Stimulated activated memory B cell treated with anti-CD40 and anti-IgM and Interleukin-4, amounts not matched to agents 10 μg/mL and 1 μg/mL and 100 μg/mL, for 72 hours (primary cell): ENCODE measurements at places on chromosomes 3 and 15.

DNA sequence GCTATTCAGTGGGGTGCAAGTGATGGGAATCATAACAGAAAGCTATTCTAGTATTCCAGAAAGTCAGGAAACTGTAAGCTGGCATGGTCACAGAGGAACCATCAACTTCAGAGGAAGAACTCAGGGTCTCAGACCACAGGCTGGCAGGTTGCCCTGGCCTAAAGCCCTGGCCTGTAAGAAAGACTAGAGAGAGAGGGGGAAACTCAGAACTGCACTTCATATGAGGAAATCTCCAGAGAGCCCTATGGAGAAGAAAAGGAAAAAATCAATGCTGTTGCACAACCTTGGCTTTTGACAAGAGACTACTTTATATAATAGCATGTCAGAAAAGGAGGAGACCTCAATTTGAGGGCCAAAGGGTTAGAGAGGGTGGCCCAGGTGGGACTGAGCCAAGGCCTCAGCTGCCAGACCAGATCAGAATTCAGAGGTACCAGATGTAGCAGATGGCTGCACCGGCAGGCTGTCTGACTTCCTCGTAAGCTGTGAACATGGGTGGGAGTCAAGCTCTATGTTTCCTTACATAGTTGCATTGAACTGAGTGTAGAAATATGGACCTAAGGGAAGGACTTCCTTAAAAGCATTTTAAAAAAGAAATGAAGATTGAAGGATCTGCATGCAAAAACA lies 333.8 kb downstream of the PDCD6IP start:
- ATAC-seq: no peak

GRCh38 chr15:45670511-45670910 lies 35.7 kb downstream of the SQOR start:
- ATAC-seq: no peak

GRCh38 chr3:16309558-16309957 lies 44.5 kb downstream of the OXNAD1 start:
- ATAC-seq: peak; percentile 87

DNA sequence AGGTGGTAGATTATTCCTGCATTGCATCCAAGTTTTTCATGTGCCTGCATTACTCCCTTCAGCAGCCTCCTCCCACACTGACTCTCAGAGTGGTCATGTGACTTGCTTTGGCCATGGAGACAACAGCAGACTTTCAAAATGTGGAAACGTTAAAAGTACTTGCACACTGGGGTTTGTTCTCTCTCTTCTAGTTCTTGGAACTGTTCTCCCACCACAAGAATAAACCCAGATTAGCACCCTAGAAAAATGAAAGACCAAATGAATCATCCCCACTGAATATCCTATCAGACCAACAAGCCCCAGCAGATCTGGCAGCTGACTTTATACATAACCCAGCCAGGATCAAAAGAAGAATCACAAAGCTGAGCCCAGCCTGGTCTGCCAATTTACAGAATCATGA lies 398.5 kb downstream of the VPS13C start:
- ATAC-seq: no peak

DNA sequence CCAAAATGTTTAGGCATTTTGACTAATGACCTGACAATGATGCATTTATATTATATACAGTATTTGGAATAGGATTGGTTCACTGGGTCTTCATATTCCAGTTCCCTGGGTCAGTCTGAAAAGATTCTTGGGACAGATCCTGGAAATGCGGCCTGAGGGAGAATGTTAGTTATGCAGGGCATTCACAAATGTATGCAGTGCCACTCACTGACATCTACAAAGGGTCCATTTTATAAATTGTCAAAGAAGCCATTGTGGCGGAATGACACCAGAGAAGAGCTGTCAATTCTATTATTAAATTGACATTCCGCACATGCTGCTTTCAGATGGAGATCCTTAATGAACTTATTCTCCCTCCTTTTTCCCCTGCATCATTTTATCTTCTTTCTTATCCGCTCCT lies 176.6 kb downstream of the VGLL3 start:
- ATAC-seq: no peak

GRCh38 chr3:138125548-138126221 lies 6.5 kb downstream of the A4GNT start:
- ATAC-seq: no peak

DNA sequence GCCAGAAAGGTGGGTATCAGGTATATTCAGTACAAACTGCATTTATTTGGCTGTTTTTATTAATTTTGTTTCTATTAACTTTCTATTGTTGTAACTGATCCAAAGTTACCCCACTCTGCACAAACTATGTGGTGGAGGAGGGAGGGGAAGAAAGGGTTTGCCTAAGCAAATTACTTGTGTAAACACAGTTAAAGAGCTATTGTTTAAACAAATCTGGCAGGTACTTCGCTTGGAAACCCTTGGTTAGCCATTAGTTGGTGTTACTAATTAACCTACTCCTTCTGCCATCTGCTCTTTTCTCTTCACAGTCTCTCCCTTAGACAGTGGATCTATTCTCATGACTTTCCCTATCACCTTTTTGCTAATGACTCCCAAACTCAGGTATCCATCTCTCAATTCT lies 328.4 kb upstream of the NECTIN3 start:
- ATAC-seq: no peak

DNA sequence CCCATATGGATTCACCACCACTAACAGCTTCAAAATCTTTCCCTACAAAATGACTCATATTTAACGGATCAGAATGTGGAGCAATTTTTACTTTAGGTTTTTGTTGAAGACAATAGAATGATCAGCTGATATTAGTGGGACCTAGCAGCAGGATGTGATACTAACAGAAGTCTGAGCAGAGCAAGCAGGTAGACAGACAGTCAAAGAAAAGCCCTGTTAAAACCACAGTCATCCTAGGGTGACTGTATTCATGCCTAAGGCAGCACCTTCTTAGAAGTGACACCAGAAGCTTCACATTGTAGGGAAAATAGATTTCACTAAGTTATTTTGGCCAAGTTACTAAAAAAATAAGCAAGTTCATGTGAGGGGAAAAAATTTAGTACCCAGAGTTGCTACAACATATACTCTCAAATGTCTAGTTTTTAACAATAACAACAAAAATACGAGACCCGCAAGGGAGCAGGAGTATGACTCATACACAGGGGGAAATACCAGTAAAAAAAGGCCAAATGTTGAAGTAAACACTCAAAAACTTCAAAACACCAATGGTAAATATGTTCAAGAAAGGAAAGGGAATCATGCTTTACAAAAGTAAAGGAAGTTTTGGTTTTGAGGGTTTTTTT lies 590.9 kb downstream of the EPHA3 start:
- no peak for ATAC-seq

DNA sequence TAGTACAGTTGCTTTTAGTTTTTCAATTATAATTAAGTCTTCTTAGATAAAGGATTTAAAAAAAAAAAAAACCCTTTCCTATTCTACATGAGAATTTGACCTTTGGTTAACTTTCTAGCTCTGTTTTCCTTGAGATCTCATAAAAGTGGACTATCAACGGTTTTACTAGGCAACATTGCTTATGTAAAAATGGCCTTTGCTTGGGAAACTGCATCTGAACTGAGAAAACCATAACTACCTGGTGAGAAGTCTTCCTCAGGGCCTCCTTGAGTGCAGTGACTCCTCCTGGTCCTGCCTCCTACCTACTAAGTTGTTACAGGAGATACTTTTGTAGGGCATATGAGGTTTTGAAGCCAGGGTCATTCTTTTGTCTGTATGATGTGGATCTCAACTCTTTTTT lies 42.1 kb upstream of the ACVR2B start:
- no peak for ATAC-seq

DNA sequence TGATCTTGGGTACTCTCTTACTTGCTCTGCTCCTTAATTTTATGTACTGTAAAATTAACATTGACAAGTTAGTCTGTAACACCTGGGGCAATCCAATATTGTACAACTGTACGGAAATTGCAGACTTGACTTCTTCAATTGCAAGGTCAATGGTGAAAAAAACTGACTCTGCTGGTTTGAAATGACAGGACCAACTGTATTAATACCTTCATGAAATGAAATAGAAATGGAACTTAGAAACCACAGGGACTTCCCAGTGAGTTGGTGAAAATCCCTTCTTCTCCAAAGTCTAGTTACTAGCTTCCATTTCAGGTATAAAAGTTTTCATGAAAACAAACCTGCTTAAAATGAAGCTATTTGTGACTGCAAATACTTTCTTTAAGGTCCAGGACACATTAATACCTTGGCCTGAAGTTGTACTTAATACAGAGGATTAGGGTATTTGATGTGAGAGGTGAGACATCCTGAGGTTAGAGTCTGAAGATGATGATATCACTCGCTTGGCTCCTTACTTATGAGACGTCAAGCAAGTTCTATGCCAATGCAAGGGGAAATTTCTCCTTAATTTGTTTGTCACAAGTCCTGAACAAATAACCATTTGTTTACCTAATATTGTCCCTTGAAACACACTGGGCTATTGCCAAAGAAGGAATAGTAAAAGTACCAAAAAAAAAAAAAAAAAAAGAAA lies 226.2 kb upstream of the TP63 start:
- ATAC-seq: peak; percentile 53

- no peak for ATAC-seq
Measured at GRCh38 chr15:68469162-68470048, 37.4 kb upstream of the ITGA11 start.

DNA sequence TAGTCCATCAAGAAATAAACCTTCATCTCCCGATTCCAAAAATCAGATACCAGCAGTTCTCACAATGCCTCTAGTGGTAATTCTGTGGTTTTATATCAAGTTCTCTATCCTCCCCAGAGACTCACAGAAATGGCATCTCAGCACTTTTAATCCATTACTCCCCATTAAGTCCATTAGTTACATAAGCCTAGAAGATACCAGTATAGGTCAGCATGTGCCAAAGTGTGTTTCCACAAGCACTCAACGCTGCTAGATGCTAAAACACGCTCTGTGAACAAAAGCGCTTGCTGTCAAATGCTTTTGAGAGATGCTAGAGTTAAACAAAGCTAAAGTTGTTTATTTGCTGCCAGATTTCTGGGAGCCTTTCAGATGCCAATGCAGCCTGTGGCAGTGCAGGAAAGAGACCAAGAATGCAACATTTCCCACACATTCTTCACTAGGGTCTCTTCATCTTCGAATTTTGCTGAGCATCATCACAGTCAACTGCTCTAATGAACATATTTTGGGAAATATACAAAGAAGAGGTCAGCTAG lies 918.8 kb upstream of the CFAP20DC start:
- no peak for ATAC-seq

DNA sequence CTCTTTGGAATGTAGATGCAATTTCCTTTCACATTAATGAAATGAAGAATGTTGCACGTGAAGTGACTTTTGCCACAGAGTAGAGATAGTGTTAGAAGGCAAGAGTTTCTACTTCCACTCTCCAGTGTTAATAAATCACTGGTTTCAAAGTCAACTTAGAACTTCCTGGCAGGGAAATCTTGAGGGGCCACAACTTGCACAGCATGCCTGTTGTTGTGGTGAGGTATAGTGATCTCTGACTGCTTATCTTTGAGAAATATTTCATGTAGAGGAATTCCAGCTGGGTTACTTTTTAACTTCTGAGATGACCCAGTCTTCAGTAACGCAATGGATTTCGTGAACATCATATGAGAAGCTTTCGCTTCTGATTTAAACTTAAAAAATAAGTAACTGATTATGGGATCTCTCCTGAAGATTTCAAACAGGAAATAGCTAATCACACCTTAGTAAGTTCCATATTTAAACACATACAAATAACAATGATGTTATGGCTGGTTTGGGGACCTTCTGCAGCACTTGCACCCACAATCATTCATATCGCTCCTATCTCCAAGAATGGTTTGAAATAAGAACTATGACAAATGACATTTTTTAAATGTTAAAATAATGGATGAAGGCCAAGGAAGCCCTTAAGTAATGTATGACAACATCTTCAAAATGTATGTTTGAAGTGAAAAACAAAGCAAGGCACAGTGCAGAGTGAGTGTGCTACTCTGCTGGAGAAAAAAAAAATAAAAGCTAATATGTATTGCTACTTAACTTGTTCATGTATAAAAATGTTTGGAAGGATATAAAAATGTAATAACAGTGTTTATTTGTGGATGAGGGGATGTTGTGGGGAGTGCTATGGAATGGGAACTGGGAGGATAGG lies 726.5 kb upstream of the NECTIN3 start:
- no peak for ATAC-seq

GRCh38 chr3:69695443-69695842 lies 43.8 kb upstream of the MITF start:
- ATAC-seq: no peak

GRCh38 chr3:102123590-102124190 lies 274.4 kb downstream of the NFKBIZ start:
- no peak for ATAC-seq

- ATAC-seq: no peak
Measured at GRCh38 chr3:148583793-148584192, 113.9 kb upstream of the AGTR1 start.

- no peak for ATAC-seq
Measured at GRCh38 chr15:65777843-65778242, 14.2 kb downstream of the DENND4A start.

- no peak for ATAC-seq
Measured at GRCh38 chr3:129393271-129393670, 35.2 kb downstream of the EFCAB12 start.

DNA sequence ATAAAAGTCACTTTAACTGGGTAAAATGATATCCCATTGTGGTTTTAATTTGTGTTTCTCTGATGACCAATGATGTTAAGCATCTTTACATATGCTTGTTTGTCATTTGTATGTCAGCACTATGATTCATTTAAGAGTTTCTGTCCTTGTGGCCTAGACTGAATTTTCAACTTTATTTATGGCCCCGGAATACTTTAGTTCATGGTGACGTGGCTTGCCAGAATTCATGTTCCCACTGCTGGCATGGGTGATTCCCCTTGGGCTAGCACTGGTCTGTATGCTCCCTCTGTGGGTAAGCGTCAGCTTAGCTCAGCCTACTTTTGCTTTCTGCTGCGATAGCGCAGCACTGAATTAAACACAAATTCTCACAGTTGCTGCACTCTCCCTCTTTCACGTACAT lies 436.3 kb upstream of the SGO1 start:
- no peak for ATAC-seq

- peak; percentile 90 for ATAC-seq
Measured at GRCh38 chr3:42080453-42080872, 10.7 kb upstream of the TRAK1 start.

DNA sequence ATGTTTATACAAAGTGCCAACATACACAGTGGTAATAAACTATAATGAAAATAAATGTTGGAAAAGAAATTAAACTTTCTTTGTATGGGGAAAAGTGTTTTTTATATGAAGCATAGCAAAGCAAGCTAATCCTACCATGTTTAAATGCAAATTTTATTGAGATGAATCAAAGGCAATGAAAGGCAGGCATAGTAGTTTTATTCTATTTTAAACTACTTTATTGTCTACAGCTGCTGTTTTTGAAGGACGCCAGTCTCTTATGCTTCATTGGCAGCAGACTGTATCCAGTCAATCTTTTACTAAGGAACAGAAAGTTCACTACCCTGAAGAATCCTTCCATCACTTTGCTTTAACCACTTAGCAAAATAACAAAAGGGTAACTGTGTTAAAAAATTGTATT lies 761.0 kb downstream of the ROBO2 start:
- ATAC-seq: no peak

DNA sequence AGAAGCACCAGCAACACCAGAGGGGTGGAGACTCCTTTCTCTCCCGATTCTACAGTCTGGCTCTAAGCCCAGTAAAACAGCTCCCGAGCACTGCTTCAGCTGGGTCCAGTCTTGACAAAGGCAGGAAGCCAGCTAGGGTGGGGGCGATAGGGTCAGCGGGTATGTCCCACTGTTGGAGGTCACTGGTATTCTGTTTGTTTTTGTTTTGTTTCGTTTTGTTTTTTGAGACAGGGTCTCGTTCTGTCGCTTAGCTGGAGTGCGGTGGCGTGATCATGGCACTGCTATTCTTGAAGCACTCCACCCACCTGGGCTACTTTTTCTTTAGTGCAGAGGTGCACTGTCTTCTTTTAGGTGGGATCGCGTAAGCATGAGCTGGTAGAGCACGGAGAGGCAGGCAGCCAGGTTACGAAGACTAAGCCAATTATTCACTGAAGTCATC lies 16.3 kb downstream of the GCSAM start:
- no peak for ATAC-seq
